Endothelial cell (in vitro differentiated cells): ENCODE measurements at places on chromosomes 6 and 20. TPM values are rescaled to one million over a fixed set of nuclear protein-coding genes. Genes with fewer than 3 reads are reported as not detected.

DNA sequence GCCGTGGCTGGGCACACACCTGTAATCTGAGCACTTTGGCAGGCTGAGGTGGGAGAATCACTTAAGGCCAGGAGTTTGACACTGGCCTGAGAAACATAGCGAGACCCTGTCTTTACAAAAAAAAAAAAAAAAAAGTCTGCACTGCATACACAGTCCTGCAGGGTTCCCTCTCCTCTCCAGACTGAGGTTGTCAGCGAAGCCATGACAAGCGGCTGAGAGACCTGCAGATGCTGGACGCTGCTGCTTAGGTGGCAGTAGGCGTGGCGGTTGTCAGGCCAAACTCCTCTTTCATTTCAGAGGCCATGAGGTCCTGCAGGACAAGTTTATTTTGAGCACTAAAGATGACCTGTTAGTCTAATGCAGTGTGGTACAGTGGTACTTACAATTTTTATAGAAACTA, 86.5 kb downstream of the FAM120B start:
- H3K4me1 ChIP-seq, result no peaks in the 10 kb centered on the region
- H3K27me3 ChIP-seq, result peaks cover 3% of the 10 kb centered on the region
- no peak overlapping the region for H3K27ac ChIP-seq
- H3K4me3 ChIP-seq, result no peak overlapping the region
- H3K36me3 ChIP-seq, result peaks cover 40% of the 10 kb centered on the region

- DNase-seq, result no peak
- H3K36me3 ChIP-seq, result no peaks in the 10 kb centered on the region
- no peaks in the 10 kb centered on the region for H3K27me3 ChIP-seq
- H3K27ac ChIP-seq, result no peak overlapping the region
- H3K4me1 ChIP-seq, result no peaks in the 10 kb centered on the region
Measured at GRCh38 chr6:121609281-121609680, 173.8 kb downstream of the GJA1 start.

DNA sequence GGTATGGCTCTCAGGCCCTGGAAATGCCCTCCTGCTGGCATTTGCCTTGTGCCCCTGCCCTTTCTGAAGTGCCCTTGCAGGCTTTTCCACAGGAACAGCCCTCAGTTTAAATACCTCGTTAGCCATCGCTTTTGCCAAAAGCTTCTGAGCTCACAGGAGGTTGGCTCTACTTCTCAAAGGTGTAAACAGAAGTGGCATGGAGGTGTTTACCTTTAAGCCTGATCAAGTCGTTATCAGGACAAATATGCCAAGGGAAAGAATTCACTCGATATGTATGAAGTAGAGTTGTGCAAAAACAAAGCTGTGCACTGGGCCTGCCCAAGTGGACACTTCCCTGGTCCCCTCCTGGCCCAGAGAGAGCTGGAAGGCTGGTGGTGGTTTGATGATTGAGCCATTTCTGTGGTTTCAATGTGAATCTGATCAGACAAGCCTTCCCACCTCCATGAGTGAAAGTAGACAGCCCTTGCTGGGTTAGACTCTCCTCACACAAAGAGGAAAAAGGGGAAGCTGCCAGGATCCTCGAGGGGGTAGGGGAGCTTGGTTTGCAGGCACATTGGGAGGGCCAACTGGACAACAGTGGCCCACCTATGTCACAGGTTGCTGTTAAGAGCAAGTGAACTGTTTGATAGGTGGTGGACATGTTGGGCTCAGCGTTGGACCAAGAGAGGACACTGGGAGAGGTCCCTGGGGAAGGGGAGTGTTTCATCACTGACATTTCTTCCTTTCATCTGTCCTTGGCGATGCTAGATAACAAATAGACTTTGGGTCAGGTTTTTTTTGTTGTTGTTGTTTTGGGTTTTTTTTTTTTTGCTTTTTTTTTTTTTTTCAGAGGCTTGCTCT, 98.7 kb downstream of the ZDHHC14 start:
- H3K4me3 ChIP-seq, result no peak overlapping the region
- H3K27ac ChIP-seq, result no peak overlapping the region
- H3K36me3 ChIP-seq, result no peaks in the 10 kb centered on the region
- no peak for DNase-seq

GRCh38 chr20:47316776-47317126, 39.7 kb downstream of the ZMYND8 start:
- H3K4me3 ChIP-seq, result no peak overlapping the region
- H3K27me3 ChIP-seq, result peaks cover 8% of the 10 kb centered on the region
- H3K36me3 ChIP-seq, result peaks cover 11% of the 10 kb centered on the region
- no peak for DNase-seq

- no peak overlapping the region for H3K4me3 ChIP-seq
Measured at GRCh38 chr6:39910744-39911143, 23.5 kb downstream of the MOCS1 start.

The GPR6 gene
- total RNA-seq, result not detected
